ENCODE measurements at places on chromosomes 7 and 10. TPM values are rescaled to one million over a fixed set of nuclear protein-coding genes. Genes with fewer than 3 reads are reported as not detected.

Gene SPDYE1
- 0.18 TPM for total RNA-seq

Gene PIK3CG
- total RNA-seq = 78.2 TPM

- peaks cover 8% of the 10 kb centered on the region for H3K4me1 ChIP-seq
- no peaks in the 10 kb centered on the region for H3K36me3 ChIP-seq
- DNase-seq = no peak
- H3K27me3 ChIP-seq = no peaks in the 10 kb centered on the region
- no peak overlapping the region for H3K27ac ChIP-seq
Measured at GRCh38 chr7:149294634-149295480, 32.9 kb downstream of the ZNF783 start.

GRCh38 chr10:2882628-2883027 is 184.7 kb upstream of the PFKP start:
- no peaks in the 10 kb centered on the region for H3K4me1 ChIP-seq
- no peak overlapping the region for H3K27ac ChIP-seq
- peaks cover 4% of the 10 kb centered on the region for H3K27me3 ChIP-seq

- DNase-seq = no peak
- peaks cover 69% of the 10 kb centered on the region for H3K4me1 ChIP-seq
- no peak overlapping the region for H3K4me3 ChIP-seq
- H3K36me3 ChIP-seq = peaks cover 22% of the 10 kb centered on the region
- H3K27me3 ChIP-seq = no peaks in the 10 kb centered on the region
Measured at GRCh38 chr10:14567421-14567820, 207.3 kb downstream of the FAM107B start.

All from natural killer cell (primary cell).